ENCODE measurements at places on chromosomes 2 and 18.

GRCh38 chr2:240252191-240252871 lies 111.9 kb upstream of the OTOS start:
- no peak for DNase-seq

DNA sequence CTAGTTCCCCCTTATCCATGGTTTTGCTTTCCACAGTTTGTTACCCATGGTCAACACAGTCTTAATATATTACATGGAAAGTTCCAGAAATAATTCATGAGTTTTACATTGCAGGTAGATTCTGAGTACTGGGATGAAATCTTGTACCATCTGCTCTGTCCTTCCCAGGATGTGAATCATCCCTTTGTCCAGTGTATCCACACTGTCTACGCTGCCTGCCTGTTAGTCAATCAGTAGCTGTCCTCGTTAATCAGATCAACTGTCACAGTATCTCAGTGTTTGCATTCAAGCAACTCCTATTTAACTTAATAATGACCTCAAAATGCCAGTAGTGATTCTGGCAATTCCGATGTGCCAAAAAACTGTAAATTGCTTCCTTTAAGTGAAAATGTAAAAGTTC lies 76.3 kb downstream of the DYNC1I2 start:
- no peak for DNase-seq

DNA sequence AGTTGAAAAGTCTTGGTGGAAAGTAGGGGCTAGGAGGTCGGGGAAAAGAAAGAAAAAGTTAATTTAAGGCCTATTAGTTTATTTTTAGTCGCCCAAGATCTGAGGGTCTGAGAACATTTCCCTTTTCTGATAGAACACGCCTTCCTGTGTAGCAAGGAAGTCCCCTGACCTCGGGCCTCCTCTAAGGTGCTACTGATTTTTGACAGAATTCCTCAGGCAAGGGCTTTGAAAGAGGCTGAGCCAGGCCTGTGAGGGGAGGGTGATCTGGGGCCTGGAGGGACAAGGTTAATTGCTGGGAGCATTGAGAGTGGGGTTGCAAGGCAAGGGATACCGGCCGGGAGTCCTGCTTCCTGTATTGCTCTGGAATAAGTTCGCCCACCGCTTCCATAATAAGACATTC lies 131.4 kb upstream of the MYCN start:
- no peak for DNase-seq

GRCh38 chr2:69505710-69506109 lies 68.5 kb upstream of the NFU1 start:
- no peak for DNase-seq

GRCh38 chr2:24712296-24712695 lies 80.9 kb downstream of the PTRHD1 start:
- no peak for DNase-seq

- no peak for DNase-seq
Measured at GRCh38 chr2:146477383-146477782, 1367.4 kb upstream of the ACVR2A start.

DNA sequence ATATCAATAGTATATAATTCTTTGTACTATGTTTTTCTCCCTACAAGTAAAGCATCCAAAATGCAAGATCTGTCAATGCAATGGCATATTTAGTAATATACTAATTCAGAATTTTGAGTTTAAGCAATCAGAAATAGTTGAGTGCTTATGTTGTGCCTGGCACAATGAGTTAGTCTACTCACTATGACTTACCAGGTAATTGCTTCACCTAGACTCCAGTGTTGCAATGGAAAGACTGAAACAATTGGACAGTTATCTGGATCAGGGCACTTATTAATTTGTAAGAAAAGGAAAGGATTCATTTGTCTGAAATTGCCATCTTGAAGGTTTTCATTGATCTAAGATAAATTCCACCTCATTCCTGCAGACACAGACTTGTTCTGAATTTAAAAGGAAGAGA lies 97.6 kb upstream of the TCF4 start:
- DNase-seq: no peak

GRCh38 chr18:57051657-57052044 lies 95.2 kb upstream of the BOD1L2 start:
- DNase-seq: no peak

DNA sequence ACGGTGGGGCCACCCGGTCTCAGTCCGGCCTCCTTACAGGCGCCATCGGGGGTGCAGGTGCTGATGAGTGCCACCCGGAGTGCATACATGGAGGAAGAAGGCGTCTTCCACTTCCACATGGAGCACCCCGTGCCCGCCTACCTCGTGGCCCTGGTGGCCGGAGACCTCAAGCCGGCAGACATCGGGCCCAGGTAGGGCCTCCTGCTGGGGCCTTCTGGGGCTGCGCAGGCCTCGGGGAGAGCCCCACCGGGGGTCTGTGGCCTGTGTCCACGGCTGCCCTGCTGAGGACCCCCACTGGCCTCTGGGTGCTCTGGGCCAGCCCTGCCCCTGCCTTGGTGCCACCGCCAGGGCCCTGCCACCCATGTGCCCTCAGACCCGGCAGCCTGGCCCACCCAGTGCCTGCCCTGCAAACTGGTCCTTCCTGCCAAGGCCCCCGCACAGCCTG lies 4.8 kb downstream of the RNPEPL1 start:
- DNase-seq: no peak

DNA sequence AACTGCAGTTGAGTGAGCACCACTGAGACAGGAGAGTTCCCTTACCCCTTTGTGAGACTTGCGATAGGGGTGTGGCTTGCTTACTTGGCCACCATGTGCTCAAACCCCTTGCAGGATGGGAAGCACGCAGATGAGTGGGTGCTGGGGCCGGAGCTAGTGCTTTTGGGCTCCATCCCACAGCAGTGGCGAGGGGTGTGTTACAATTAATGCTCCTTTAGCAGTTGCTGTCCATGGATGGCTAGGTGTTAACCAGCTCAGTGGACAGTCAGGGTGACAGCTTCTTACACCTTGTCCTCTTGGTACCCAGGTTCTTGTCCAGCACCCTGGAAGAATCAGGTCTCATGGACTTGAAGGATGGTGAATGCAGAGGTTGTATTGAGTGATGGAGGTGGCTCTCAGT lies 103.9 kb downstream of the SH3RF3 start:
- DNase-seq: no peak

DNA sequence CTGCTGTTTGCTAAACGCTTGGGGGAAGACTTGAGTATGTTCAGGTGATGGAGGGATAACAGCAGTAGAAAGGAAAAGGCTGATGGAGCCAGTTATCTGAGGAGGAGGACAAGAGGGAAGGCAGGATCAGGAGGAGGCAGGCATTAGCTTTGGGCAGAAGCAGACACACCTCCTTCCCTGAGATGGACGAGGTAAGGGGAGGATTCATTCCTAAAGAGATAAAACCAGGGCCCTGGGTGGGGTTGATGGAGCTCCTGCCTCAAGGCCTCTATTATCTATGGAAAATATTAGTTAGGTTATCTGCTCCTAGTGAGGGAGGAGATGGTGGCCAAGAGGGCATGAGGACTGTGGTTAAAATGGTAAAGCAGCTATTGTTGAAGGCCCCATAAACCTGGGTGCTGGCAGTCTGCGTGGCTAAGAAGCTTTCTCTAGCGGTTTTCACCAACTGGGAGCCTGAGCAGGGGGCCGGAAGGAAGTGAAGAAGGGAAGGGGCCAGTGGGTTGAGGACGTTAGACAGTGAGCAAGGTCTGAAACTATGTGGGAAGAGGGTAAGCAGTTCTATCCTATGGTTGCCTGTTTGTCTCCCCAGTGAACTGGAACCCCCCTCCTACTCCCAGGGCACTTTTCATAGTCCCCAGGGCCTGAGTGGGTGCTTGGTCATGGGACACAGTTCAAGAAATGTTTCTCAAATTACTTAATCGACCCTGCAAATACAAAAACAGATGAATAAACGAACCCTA lies 56.6 kb upstream of the HK2 start:
- no peak for DNase-seq

All from fibroblast of the aortic adventitia (primary cell).